Sigmoid colon (tissue), 7 donors: ENCODE measurements at places on chromosomes 5 and 9. TPM values are rescaled to one million over a fixed set of nuclear protein-coding genes. Genes with fewer than 3 reads are reported as not detected.

ENC1 gene
- total RNA-seq: 3.9 TPM

HMGCR gene
- total RNA-seq: 10.5 TPM

GRCh38 chr9:7936163-7936562 lies 136.6 kb upstream of the DMAC1 start:
- H3K36me3 ChIP-seq: no peaks in the 10 kb centered on the region
- H3K27me3 ChIP-seq: no peaks in the 10 kb centered on the region
- DNase-seq: no peak
- H3K27ac ChIP-seq: no peak overlapping the region

- H3K4me3 ChIP-seq: no peak overlapping the region
- H3K36me3 ChIP-seq: no peaks in the 10 kb centered on the region
- H3K27ac ChIP-seq: no peak overlapping the region
- no peaks in the 10 kb centered on the region for H3K27me3 ChIP-seq
- H3K4me1 ChIP-seq: no peaks in the 10 kb centered on the region
These were observed 159.2 kb upstream of the SLC24A2 start for GRCh38 chr9:19947996-19948395.

- no peak overlapping the region for H3K4me3 ChIP-seq
- DNase-seq: no peak
- H3K4me1 ChIP-seq: no peaks in the 10 kb centered on the region
- H3K36me3 ChIP-seq: no peaks in the 10 kb centered on the region
- no peak overlapping the region for H3K27ac ChIP-seq
These were observed 56.9 kb downstream of the HOMER1 start for GRCh38 chr5:79456890-79457583.

GRCh38 chr5:169442403-169442874 lies 141.1 kb upstream of the SPDL1 start:
- no peaks in the 10 kb centered on the region for H3K36me3 ChIP-seq
- H3K27ac ChIP-seq: peak overlapping the region; percentile 42
- no peak overlapping the region for H3K4me3 ChIP-seq
- DNase-seq: no peak
- H3K4me1 ChIP-seq: peaks cover 19% of the 10 kb centered on the region
